ENCODE measurements at places on chromosomes 4 and X.
A peak's percentile ranks its signal among the peaks of the same experiment; 100 is the strongest.

- no peak for DNase-seq
Measured at GRCh38 chr4:164800786-164801185, 46.9 kb downstream of the SMIM31 start.

DNA sequence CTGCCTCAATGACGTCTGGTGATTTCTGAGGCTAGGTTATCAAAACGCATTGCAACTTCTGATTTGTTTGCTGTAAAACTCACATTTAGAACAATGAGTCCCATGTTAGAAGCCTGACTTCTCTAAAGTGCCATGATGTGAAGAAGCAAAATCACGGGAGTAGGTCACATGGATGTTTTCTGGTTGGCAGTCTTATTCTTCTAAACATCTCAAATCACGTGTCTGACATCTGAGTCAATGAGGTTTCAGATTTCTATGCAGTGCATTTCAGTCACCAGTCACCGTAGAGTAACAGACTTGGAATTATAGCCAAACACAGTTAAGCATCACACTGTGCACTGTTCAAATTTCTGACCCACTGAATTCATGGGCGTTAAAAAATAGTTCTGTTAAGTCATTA lies 482.1 kb downstream of the TMA16 start:
- DNase-seq: no peak

DNA sequence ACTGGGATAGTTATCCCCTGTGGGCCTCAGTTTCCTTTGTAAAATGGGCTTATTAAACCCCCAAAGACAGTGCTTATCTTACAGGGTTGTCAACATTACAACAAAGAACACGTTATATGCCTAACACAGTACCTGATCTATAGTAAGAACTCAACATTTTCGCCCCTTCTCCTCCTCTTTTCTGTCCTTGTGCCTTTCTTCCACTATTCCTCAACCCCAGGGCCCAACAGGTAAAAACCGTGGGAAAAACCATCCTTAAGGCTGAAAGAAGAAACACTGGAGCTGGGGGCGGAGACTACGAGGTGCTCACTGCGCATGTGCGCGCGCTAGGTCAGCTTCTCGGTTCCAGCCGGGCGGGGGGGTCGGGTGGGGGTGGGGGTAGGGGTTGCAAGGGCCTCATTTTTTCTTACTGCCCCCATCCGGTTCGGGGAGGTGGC lies 426 bp upstream of the XIAP start:
- DNase-seq: no peak

DNA sequence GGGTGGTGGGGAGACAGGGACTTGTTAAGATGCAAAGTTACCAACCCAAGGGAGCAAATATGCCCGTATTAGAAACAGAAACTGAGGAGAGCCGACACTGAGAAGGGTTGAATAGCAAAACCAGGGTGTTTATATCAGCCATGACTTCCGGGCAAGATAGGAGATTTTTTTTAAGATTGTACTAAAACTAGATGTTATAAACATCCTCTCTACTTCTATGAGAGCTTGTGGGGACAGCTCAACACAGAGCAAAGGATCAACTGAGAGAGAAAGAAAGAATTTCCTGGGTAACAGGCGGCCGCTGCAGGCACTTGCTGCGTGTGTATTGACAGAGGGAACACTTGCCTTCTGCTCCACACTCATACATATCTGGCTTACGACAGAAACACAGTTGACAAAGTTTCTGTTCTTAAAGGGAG lies 49.1 kb upstream of the FBXW7 start:
- DNase-seq: no peak

DNA sequence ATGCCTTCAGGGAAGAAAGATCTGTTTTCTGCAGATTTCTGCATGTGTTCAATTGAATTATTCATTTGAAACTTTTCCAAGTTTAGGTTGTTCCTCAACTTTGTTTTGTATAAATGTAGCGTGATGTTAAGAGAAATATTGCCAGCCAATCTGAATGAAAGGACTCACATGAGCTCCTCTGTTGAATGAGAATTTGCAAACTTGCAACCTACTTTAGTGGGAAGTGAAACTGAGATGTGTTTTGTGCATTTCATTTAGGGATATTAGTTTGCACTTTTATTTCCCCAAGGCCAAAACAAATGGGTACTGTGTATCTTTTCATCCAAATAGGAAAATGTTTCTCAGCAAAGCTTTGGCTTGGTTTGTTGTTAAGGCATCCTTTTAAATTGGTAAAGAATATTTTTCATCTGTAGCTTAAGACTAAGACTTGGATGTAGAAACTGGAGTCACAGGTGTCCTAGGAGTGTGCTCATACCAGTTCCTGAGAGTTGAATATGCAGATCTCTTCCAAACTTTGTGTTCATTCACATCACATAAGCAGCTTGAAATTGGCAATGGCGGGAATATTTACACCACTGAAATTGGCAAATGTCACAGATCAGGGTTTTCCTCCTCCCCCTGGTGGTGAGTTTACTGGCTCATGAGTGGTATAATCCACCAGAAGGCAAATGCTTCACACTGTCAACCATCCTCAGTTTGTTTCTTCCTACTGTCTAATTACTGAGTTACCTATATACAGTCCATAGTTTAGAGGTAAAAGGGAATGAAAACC lies 193.6 kb upstream of the BANK1 start:
- no peak for DNase-seq

DNA sequence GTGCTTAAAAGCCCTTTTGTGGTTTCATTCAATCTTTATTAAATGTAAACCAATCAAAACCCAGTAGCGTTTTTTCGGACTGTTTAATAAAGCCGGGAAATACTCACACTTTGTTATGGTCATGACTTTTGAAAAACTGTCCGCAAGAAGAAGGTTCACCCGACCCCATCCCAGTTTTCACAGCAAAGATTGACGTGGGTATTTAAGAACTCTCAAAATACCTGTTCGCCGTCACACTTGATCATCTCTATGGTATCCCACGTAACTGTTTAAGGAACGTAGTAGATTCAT lies 20.9 kb downstream of the ETDB start:
- no peak for DNase-seq

GRCh38 chr4:60463857-60464502 lies 736.1 kb upstream of the ADGRL3 start:
- no peak for DNase-seq

DNA sequence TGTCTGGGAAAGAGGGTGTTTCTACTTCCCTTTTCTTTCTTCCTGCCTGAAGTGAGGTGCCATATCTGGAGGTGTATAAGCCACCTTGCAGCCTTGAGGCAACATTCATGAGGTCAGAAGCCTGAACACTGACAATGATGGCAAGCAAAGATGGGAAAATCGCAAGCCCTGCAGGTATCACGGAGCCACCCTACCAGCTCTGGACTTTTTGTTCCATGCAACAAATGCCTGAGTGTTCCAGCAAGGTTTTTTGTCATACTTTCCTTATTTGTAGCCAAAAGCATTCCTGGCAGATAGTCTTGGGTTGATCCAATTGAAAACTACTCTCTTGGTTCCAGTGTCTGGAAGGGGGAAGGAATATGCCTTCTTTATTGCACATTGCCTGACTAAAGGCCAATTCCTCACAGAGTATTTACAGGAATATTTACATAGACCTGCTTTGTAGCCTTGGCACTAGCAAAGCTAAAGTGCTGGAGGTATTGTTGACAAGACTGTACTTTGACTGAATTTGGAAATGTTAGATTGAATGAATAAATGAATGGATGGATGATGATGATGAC lies 14.4 kb upstream of the SOD3 start:
- DNase-seq: no peak

DNA sequence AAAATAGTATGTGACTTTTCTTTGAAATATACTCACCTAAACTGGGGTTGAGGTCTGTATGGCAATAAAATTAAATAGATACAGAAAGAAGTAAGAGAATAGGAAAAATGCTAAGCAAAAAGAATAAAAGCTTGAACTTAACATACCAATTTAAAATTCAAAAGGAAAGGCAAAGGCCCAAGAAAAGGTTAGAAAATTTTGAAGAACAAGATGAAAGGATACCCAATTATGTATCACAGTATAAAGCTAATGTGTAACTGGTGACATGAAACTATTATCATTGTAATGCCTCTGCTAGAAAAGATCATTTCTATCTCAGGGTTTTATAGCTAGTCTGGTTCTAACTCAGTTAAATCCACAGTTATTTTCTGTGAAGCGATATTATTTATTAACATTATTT lies 99.1 kb downstream of the PDLIM5 start:
- no peak for DNase-seq

DNA sequence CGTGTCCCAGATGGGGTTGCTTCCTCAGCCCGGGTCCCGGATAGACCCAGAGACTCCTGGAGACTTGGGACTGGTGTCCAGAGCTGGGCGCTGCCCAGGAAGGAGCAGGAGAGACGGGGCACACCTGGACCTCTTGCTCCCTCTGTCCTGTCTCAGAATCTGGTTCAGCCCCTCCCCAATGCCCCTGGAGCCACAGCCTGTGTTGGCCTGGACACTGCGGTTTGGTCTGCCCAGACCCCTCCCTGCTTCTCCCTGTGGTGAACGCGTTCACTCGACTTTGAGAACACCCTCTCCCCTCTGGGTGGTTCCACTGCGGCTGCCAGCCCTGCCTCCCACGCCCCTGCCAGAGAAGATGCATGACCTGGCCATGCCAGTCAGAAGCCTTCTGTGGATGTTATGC lies 111.1 kb downstream of the HMX1 start:
- no peak for DNase-seq

- DNase-seq: peak; percentile 0
Measured at GRCh38 chr4:20773144-20773997, 73.1 kb downstream of the PACRGL start.

DNA sequence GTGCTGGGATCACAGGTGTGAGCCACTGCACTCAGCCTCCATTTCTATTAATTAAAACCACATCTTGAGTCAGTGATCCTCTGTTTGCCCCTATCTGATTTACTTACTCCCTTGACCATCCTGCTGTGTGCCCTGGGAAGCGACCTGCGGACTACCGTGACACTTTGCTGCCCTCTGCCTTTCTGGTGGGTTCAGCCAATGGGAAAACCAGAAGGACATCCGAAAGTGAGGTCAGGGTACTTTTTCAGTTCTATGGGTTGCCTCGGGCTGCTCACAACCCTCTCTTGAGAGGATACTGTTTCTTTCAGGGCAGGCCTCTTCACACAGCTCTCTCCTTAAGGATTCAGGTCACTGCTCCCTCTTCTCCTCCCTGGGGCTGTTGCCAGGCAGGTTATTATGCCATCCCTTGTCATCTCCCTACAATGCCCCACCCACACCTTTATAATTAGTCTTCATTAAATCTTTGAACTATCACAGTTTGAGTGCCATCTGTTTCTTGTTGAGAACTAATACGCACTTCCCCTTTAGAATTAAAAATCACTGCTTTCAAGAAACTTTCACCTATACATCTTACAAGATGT lies 21.4 kb downstream of the PLAC8 start:
- no peak for DNase-seq

DNA sequence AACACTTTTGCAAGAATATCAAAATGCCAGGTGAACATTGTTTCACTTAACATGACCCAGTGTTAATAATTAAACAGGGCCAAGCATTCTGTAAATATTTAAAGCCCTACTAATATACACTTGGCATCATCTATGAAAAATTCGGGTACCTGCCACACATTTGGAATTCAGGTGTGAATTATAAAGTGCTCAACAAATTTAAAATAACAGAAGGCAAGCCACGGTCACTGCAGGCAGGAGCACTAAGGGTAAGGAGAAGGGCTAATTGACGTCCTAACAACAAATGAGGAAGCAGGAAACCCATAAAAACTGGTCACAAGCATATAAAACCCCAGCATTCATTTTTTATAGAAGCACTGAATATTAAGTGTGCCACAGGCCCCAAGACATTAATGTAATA lies 43.8 kb upstream of the CPEB2 start:
- DNase-seq: no peak

GRCh38 chr4:2251795-2252529 lies 9.9 kb downstream of the MXD4 start:
- DNase-seq: no peak
